ENCODE measurements at places on chromosomes 1 and 21.
A peak's percentile ranks its signal among the peaks of the same experiment; 100 is the strongest.

GRCh38 chr21:33033961-33034413 is 8.3 kb downstream of the OLIG2 start:
- no peak for DNase-seq

DNA sequence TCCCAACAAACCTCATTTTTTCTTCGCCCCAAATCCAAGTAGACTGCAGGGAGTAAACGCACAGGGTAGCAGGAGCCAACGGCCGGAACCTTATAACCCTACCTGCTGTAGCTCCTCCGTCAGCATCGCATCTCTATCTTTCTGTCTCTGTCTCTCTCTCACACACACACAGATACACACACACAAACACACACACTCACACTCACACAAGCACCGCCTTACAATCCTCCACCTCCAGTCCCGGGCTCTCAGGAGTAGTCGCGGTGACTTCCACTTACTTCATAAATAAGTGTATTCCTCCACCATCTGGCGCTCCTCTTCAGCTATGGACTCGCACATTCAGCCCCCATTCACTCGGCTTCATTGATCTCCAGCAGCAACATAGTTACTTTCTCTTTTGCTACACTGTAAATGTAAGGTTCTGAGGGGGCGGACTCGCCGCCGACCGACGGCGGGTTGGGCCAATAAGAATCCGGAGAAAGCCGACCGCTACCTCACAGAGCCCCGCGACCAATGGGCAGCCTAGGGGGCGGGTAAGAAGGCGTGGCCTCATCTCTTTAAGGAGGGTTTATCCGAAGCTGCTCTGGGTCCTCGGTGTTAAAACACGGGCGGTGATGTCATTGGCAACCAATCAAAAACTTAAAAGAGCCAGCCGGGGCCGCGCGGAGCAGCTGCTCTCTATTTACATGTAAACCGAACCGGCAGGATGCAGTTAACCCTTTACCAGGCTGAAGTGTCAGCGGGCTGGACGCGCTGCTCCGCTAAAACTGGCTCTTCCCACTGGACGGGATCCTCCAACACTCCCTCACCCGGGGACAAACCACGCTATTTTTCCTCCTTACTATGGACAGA is at the start of gene DUSP10:
TSS of gene DUSP10 (minus strand) at position 387 of the 852 bp plus-strand sequence. CDS start 2,345 bp downstream, outside the sequence.
- peak; percentile 97 for DNase-seq

GRCh38 chr1:23947366-23947765 is 12.3 kb upstream of the PNRC2 start:
- no peak for DNase-seq

GRCh38 chr1:195733408-195733807 is 874.8 kb downstream of the KCNT2 start:
- no peak for DNase-seq

DNA sequence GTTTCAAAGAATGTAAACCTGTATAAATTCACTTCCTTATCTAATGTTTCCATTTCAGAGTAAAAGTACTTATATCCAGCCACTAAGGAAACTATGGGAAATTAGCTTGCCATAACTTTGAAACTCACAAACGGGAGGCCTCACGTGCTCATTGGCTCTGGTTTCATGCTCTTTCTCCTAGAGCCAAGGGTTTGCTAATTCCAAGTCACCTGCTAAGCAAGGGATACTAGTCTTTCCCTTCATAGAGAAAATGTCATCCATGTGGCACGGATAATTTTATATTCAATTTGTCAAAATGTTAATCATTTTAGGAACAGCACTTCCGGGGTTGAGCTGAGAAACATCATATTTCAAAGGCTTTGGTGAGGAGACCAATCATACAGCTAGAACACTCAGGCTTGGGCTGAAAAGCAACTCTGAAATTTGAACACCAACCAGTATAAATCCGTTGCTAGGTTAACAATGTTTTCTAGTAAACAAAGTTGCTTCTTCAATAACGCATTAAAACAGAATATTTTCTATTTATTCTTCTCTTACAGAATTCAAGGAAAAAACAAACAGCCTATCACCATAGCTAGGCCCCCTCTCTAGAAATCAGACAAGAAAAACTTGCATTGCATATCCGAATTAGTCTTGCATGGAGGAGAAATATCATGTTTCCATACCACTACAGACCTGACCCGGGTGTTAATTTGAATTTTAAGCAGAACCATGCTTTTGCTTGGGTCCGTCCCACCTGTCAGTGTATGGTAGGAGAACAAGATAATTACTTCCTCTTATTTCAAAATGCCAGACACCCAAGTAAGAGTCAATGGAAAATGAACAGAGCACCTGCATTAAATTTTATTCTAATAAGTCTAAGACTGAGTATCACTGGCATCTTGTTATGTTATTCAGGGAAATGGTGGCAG is 196.1 kb upstream of the ESRRG start:
- no peak for DNase-seq

- DNase-seq = no peak
These were observed 59.6 kb downstream of the CAPZB start for GRCh38 chr1:19425646-19426239.

- DNase-seq = no peak
These were observed 395 bp downstream of the SLC9A1 start for GRCh38 chr1:27154469-27154990.

DNA sequence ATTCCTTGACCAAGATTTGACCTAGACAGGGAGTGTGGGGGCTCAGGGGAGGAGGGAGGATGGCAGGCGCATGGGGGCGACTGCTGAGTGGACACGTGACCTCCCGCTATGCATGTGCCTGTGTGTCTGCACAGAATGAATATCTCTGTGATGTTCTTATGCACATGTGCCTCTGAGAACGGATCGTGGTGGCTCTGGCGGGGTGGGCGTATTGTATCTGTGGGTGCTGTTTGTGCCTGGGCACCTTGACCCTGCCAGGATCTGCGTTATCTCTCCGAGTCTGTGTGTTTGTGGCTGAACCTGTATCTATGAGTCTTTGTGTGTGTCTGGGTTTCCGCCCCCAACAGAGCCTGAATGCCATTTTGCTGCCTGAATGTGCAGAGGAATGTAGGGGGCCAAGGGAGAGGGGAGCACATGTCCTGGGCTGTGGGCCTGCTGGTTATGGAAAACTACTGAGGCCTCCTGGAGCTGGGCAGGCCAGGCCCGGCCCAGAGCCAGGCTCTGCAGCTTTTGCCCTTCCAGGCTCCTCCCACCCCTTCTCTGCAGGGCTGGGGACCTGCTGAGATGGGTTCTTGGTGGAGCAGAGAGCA is 102.5 kb downstream of the EBNA1BP2 start:
- DNase-seq = no peak

GRCh38 chr21:18164933-18165332 is 79.7 kb upstream of the CHODL start:
- DNase-seq = no peak
